ENCODE measurements at places on chromosomes 3 and 15.

DNA sequence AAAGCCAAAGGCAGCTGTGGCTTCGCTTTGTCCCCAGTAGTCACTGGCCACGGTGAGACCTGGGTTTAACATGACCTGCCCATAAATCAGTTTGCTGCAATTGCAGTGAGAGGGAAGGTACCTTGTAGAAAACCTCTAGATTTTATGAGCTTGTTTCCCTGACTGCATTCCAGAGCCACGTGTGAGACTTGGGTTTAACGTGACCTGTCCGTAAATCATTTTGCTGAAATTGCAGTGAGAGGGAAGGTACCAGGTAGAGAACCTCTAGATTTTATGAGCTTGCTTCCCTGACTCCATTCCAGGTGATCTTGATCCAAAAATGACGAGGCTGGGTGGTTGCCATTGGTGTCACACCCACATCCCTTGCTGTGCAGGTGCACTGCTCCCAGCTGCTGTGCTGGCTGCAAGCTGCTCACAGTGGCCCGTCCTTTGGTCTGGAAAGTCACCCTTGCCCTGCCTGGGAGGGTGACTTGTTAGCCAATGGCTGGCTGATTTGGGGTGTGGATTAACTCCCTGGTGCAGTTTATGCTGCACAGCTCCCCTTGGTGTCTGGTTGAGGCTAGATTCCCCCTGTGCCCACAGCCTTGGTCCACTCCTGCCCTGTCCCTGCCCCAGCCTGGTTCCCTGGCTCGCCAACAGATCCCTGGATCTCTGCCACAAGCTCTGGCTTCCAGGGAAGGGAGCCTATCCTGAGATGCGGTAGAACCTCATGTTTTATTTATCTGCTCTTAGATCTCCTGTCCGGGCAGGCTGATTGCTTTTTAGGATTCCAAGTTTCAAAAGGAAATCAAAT, 192.7 kb upstream of the CTDSPL start:
- no peak for DNase-seq

- DNase-seq: no peak
These were observed 719.6 kb downstream of the SQOR start for GRCh38 chr15:46354443-46354842.

GRCh38 chr3:197103766-197104165, 74.1 kb upstream of the MELTF start:
- DNase-seq: no peak

GRCh38 chr3:137792626-137793271, 28.6 kb downstream of the SOX14 start:
- no peak for DNase-seq

DNA sequence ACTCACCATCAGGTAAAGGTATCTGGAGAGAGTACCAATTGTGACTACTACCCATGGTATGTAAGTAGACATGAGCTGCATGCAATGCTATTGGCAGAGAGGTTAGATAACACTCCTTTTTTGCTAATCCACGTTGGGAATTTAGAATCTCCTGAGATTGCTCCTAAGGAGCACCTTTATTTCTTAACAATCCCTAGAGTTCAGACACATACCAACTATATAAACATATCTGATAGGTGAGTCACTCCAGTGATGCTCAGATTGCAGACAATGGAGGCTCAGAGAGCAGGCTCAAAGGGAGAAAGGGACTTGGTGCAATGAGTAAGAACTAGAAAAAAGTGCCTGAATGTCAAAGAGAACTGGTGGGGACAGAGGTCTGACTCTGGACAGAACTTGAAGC, 47.0 kb upstream of the LRRFIP2 start:
- no peak for DNase-seq

DNA sequence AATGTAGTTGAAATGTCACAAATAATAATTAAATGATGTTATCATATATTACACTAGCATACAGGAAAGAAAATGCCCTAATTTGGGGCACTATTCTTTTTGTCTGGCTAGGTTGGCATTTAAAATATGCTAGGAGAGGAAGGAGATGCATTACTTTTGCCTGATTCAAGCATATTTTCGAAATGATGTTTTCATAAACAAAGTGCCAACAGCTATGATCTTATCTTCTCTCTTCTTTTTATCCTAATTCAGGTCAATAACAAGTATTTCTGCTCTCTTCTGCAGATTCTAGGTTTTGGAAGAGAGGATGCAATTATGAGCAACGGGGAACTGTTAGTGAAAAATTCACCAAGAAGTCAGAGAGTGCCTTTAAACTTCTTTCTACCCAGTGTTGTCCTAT, 55.8 kb upstream of the NR2F2 start:
- DNase-seq: no peak

DNA sequence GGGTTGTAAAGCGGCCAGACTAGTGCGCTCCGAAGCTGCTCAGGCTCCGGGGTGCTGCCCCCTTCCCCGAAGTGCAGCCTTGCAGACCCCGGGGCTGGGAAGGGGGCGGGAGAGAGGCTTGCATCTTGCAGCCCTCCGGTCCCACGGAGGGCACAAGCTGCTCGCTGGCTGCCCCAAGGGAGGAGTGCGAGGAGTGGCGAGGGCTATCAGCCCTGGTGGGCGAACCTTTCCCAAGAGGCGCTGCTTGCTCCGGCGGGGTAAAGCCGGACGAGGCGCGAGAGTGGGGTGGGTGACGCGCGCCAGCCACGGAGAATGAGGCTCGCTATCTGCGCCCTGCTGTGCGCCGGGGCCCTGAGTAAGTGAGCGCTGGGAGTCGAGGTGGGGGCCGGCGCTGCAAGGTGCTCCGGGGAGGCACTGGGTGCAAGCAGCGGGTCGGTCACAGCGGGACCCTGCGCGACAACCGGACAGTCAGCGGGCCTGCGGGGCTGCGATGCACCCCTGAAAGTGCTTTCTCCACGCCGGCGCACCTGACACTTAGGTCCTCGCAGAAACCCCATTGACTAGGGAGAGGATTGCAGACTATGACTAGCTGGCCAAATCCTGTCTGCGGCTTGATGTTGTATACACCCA, 12.7 kb upstream of the TOPBP1 start:
- no peak for DNase-seq

GRCh38 chr3:138173769-138174420, 826 bp downstream of the DBR1 start:
- no peak for DNase-seq

- no peak for DNase-seq
These were observed 283.0 kb downstream of the UACA start for GRCh38 chr15:70480196-70480856.

DNA sequence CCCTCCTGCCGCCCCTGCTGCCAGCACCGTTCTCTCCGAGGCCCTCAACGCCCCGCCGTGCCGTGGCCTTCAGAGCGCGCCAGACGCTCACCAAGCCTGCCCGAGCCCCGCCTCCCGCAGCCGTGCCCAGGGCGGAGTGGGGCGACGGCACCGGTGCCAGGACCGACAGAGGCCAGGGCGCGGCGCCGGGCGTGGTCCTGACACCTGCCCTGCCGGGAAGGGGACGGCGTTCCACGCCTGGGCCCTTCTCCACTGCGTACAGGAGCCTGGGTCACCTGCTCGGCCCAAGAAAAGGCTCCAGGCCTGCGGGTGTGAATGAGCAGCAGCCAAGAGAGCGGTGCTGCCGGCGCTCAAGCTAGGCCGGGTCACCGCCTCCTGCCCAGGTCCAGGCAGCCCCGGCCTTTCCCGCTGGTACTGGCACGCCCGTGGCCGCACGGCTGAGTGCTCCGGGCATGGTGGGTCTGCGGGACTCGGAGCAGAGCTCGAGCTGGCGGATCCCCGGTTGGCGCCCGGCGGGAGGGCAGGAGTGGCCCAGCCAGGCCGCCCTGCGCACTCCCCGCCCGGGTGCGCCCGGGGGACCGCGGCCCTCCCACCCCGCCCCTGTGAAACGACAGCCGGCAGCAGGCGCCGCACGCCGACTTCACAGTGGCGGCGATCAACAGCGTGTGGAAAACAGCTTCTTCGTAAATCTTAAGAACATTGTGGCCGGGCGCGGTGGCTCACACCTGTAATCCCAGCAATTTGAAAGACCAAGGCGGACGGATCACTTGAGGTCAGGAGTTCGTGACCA, 4.2 kb downstream of the OCA2 start:
- no peak for DNase-seq

- DNase-seq: no peak
These were observed 29.0 kb upstream of the ZMAT3 start for GRCh38 chr3:179100652-179101051.

GRCh38 chr15:73338058-73338457, 30.7 kb downstream of the HCN4 start:
- DNase-seq: no peak

DNA sequence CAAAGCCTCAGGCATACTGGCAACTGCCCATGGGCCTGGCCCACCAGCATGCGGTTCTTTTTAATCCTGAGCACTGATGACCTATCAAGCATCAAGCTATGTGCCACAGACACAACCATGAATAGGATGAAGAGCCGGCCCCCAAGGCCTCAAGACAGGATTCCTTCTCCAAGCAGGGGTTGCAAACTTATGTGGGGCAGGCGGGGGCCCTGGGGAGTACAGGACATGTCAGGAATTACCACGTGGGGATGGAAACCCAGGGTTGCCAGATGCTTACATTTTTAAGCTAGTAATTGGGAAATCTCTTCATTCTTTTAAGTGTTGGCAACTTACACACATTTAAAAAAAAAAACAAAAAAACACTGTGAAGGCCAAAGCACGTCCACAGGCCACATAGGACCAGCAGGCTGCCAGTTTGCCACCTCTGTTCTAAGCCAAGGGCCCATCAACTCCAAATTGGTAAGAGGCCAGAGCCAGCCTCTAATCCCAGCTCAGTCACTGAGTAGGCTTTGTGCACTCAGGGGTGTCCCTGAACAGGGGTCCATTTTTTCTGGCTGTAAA, 32.8 kb downstream of the BDH1 start:
- no peak for DNase-seq

DNA sequence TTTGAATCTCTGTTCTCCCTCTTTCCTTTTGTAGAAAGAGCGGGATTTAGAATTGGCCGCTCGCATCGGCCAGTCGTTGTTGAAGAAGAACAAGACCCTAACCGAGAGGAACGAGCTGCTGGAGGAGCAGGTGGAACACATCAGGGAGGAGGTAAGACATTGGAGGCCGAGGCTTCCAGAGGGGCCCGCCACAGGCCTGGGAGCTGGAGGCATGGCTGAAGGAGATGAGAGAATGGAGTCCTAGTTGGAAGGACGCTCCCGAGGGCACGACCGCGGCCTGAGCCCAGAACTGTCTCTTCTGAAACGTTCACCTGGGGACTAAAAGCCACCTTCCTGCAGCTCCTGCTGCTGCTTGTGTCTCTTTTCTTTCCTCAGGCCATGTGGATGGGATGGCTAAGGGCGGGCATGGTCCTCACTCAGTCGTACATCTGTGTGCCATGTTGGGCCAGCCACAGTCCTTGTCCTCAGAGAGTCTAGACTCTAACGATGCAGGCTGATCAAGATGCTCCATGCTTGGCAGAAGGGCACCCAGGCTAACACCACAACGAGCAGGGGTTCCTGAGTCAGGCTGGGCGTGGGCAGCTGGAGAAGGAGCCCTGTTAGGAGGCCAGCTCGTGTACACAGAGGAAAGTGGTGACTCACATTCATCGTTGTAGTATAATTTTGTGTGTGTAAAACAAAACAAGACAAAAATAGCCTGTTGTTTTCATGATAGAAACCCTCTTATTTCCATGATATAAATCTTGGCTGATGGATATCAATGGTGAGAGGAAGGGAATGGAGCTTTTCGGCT, 81.1 kb downstream of the CCK start:
- DNase-seq: no peak

DNA sequence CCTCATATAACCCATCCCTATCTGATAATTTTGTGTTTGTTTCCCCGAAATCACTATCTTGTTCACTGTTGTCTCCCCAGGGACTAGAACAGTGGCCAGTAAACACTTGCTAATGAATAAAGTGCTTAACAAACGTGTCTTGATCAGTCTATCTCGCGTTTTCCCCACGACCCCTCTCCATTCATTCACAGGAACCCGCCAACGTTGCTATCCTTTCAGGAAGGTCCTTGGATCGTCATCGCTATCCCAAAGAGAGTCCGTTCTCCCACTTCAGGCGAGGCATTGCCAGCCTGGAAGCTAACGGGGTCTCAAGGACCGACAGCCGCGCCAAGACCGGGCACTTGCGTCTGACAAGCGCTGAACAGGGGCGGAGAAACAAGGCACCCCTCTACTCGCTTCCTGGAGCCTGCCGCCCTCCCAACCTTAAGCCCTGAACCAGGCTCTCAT, 344 bp downstream of the LINS1 start:
- no peak for DNase-seq

- DNase-seq: no peak
These were observed 464.3 kb upstream of the AGTR1 start for GRCh38 chr3:148233403-148233802.

DNA sequence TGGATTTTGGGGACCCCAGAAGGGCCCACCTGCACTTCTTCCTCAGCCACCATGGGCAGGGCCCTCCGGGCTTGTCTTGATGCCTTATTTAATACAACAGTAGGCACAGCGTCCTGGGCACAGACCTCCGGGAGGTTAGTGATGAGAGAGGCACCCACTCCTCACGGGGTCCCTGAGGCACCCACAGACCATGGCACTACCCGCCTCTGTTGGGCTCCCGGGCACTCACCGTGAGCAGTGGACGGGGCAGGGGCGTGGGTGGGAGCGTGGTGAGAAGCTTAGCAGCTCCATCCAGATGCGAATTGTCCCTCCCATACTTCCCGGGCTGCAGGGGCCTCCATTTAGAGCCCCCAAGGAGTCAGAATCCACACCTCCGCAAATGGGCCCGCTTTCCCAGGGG, 317 bp upstream of the MESP2 start:
- no peak for DNase-seq

DNA sequence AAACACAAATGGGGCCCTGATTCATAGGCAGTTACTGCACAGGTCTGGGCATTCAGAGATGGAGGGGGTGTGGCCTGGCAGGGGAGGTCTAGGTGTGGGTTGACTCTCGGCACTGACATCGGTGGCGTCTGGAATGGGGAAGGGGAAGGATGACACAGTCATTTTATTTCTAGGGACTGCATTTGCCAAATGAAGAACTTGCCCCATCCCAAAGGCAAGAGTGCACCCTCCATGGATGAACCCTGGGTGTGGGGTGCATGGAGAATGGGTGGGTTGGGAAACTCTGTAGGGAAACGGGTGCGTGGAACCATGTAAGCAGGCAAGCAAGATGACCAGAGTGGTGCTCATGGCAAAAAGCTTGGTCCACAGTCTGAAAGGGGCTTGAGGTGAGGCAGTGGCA, 24.5 kb downstream of the SLC6A20 start:
- DNase-seq: no peak

- DNase-seq: no peak
These were observed 76.7 kb upstream of the PLXND1 start for GRCh38 chr3:129683201-129683600.

DNA sequence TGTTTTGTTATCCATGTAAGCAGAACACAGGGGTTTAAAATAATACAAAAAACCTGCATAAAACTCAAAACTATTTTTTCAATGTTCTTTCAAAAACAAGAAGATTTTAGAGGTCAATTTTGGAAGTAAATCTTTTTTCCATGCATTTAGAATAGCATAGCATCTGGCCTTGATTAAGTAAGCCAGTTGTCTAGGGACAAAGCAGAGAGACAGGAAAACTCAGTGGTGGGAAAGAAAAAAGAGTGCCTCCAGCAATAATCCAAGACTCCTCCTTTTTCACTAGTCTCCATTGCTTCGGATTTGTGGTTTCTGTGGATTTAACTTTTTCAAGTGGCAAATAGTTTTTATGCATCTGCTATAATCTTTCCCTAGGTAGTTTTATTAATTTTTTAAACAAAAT, 88.9 kb downstream of the SUCNR1 start:
- no peak for DNase-seq
